ENCODE measurements at places on chromosomes 5 and 9.

- DNase-seq, result no peak
Observed at GRCh38 chr5:6712142-6712576, 1.1 kb upstream of the TENT4A start.

DNA sequence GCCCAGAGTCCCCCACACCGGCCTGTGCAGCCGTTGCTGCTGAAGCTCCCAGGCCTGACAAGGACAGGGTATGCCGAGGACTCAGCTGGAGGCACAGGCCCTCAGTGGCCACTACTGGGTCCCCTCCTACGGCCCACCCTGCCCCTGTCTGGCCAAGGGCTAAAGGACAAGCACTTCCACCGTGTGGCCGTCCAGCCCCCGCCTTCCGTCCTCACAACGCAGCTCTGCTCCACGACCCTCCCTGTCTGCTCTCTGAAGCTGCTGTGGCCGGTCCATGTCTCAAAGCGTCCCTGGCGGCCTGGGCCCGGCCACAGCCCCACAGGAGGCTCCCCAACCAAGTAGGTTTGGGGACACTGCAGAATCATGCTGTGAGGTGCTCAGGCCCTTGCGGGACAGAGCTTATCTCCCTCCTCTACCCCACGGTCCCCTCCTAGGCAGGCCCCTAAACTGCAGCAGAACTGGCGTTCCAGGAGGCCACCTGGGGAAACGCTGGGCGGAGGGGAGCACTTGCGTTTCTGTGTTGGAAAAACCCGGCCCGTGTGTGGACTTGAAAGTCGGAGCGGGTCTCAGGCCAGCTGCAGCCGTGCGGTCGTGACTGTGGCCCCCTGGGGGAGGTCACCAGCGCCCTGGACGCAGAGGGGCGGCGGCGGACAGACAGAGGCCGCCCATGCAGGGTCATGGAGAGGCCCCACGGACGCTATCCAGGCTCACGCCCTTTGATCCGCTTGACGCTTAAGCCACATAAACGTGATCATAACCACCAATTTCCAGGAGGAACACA, 45.6 kb downstream of the NKD2 start:
- no peak for DNase-seq

- DNase-seq, result no peak
Observed at GRCh38 chr5:61471352-61471751, 139.3 kb downstream of the ZSWIM6 start.

DNA sequence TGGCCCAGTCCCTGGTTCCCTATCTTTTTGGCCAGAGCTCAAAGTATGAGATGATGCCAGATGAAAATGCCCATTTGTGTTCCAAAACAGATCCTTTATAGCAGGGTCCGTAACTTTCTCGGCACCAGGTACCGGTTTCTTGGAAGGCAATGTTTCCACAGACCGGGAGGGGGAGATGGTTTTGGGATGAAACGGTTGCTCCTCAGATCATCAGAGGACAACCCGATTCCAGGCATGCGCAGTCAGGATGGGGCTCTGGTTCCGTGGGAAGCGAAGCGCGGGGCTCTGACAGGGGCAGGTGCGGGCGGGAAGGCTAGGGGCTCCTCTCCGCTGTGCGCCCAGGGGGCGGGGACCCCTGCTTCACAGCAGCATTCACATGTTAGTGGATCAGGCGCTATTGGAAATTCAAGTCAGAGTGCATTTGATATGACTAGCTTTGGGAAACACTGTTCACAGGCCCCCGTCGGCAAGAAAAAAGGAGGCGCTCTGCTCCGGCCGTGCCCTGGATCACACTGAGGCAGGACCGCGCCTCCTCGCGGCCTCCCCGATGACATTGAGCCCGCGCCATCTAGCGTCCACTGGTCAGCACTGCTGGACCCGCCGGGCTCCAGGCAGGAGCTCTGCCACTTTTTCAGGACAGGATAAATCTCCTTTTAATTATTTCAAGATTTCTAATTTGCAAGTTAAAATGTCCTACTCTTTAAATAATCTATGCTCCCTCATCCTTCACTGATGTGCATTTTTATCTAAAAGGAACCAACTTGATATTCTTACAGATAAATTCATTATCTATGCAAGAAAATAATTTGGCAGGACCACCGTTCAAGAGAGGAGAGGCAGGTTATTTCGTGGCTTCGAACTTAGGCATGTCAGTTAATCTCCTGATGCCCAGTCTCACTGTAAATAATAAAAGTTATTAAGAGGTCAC, 190.0 kb downstream of the FANCC start:
- no peak for DNase-seq

DNA sequence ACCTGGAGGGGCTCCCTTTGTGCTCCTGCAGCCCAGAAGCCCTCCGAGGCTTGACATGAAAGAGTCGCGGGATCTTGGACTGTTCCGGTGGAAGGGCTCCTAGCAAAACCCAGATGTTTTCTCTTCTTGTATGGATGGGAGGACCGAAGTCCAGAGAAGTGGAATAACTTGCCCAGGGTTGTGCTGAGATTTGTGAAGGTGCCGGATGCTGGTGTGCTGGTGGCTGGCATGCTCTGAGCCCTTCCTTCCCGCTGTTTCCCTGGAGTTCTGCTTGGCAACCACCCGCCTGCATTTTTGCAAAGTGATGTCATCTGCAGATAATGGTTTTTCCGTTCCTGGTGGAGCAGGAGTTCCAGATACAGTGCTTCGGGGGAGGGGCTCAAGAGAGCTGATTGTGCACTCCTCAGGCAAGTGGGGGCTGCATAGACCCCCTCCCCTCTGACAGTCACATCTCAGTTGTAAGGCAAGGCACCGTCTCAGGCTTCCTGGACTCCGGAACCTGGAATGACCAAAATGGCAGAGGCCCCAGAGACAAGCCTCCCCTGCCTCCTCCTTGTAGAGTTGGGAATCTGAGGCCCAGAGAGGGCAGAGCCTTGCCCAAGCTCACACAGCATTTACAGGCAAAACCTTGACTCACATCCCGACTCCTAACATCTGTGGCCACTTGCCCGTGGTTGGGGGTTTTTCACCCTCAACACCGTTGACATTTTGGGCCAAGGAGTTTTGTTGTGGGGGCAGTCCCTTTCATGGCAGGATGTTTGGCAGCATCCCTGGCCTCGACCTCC, 157.0 kb downstream of the RGS3 start:
- DNase-seq, result peak; percentile 67

DNA sequence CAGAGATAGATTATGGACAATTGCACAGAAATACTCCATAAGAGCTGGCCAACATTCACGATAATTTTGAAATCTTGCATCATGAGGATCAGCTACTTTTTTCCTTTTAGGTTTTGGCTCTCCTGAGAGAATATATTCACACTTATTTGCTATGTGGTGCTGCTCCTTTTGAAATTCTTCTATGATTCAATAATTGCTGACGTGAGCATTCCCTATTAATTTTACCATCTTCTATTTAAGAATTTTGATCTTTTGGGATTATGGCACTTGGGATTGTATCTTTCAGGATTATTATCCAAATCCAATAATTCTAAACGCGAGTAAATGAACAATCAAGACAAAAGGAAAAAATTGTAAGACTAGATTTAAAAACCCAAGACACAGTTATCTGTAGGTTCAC, 358.8 kb downstream of the ELAVL2 start:
- no peak for DNase-seq

- no peak for DNase-seq
Observed at GRCh38 chr9:87118594-87118993, 171.3 kb upstream of the GAS1 start.

- DNase-seq, result no peak
Observed at GRCh38 chr9:22050924-22051323, 41.8 kb upstream of the CDKN2B start.

DNA sequence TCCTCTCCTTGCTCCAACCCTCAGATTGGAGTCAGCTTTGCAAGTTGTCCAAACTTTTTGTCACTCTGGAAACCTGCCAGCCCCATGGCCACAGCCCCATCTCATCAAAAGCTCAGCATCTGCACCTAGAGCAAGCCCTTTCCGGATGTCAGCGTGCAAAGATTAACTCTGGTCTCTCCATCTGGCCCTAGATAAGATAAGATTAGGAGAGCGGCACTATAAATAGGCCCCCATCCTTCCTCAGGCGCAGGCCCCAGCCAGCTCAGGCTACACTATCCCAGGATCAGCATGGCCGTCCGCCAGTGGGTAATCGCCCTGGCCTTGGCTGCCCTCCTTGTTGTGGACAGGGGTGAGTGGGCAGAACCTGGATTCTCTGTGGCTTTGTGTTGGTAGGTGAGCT, at the start of gene SPINK4:
Gene SPINK4 (plus strand): TSS at position 247 of the 400 bp plus-strand sequence. CDS start 42 bp downstream, at position 289.
- no peak for DNase-seq

- no peak for DNase-seq
Observed at GRCh38 chr9:1701113-1701512, 314.0 kb upstream of the SMARCA2 start.

- DNase-seq, result no peak
Observed at GRCh38 chr9:14271093-14271673, 42.8 kb downstream of the NFIB start.

DNA sequence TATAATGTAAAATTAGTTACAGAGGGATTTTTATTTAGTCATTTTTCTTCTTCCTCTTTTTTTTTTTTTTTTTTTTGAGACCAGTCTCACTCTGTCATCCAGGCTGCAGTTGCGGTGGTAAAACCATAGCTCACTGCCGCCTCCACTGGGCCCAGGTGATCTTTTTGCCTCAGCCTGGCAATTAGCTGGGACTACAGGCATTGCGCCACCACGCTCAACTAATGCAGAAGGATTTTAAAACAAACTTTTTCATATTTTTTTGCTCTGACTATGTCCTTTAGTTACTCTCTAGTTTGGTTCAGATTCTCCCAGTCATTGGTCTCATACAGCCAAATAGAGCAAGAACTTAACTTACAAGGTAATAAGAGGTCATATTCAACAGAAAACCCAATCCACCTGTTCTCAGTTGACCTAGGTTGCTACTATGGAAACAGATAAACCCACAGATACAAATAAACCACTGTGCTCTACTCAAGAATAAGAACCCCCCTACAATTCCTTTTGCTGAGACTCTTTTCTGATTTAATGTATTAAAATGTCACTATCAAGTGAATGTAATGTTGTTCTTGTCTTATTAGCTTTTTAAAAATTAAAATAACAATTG, 50.1 kb upstream of the TTC39B start:
- no peak for DNase-seq

- no peak for DNase-seq
Observed at GRCh38 chr5:34652914-34653313, 3.2 kb upstream of the RAI14 start.

- no peak for DNase-seq
Observed at GRCh38 chr5:87103616-87104287, 163.9 kb upstream of the RASA1 start.

GRCh38 chr5:71834601-71835000, 115.5 kb downstream of the CARTPT start:
- no peak for DNase-seq

GRCh38 chr5:52948418-52949076, 40.6 kb upstream of the ITGA2 start:
- peak; percentile 42 for DNase-seq

- no peak for DNase-seq
Observed at GRCh38 chr9:71663931-71664459, 104.3 kb downstream of the CEMIP2 start.

- no peak for DNase-seq
Observed at GRCh38 chr5:111252799-111253545, 28.8 kb downstream of the CAMK4 start.

- DNase-seq, result no peak
Observed at GRCh38 chr9:27880156-27880555, 306.9 kb upstream of the C9orf72 start.

GRCh38 chr9:126796758-126797157, 8.1 kb upstream of the ZBTB43 start:
- no peak for DNase-seq

DNA sequence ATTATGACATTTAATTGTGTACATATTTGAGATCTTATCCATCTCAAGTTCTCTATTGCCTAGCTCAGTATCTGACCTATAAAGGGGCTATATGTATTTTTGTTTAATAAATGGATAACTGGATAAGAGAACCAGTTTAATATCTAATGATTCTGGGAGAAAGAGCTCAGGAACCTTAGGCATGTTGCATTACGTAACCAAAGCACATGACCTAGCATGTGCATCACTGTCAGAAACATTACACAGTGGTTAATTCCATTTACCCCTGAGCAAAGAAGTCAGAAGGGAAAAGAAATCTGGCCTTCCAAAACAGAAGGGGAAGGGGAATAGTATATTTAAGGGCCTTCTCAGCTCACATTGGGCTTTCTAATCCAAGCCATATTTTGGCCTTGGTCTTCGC, 12.3 kb downstream of the PAPPA start:
- no peak for DNase-seq

GRCh38 chr5:181261320-181262049, 542 bp upstream of the TRIM52 start:
- DNase-seq, result no peak

DNA sequence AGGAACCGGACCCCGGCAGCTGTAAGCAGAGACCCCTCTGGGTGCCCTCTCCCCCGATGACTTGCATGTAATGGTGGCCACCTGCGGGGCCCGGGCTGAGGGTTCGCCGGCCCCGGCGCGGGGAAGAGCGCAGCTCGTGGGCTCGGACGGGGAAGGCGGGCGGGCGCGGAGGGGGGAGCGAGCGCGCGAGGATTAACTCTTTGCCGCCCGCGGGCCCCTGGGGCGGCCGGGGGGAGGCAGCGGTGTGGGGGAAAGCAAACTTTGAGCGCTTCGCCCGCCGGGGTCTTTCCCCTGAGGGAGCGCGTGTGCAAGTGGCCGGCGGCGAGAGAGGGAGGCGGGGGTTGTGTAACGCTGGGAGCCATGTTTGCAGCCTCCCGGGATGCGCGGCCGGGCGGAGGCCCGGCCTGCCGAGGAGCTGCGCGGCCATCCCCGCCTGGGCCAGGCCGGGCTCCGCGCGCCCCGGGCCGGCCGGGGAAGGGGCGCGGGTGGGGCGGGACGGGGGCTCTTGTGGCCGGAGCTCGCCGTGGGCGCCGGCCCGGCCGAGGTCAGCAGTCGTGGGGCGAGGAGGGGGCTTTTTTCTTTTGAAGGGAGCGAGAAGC, 547 bp downstream of the ANP32B start:
- no peak for DNase-seq

DNA sequence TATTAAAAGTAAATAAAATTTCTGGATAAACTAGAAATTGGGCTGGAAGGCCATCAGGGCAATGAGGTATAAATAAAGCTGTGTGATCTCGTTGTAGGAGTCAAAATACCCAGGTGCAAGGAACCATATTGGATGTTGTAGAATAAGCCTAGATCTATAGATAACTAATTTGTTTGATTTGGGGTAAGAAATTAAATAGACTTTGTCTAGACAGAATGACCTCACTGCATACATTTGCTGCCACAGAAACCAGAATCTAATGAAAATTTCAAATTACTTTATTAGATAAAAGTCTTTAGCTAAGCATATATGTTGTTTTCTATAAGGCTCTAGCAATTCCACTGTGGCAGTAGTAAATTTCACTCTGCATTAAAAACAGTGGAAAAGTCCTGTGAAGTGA, 225.2 kb upstream of the ITGA1 start:
- DNase-seq, result no peak

DNA sequence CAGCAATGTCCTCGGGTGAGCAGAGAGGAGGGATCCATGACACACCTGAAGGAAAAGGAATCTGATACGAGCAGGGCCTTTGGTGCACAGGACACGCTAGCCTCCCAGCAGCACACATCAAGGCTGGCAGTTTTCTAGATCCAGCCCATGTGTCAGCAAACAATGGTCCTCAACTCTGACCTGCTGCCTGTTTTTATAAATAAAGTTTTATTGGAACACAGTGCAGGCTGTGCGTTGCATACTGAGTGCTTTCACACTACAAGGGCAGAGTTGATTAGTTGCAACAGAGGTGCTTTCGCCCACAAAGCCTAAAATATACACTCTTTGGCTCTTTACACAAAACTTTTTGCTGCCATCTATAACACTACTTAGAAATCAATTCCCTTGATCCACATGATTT, 147.1 kb downstream of the MYO10 start:
- DNase-seq, result no peak

GRCh38 chr5:41809128-41809527, 61.1 kb downstream of the OXCT1 start:
- no peak for DNase-seq
